ENCODE measurements at places on chromosomes 6 and 20. TPM values are rescaled to one million over a fixed set of nuclear protein-coding genes. Genes with fewer than 3 reads are reported as not detected.

Gene RNF217
- total RNA-seq, result not detected

Gene NKX2-2
- total RNA-seq, result not detected

Gene SNAP91
- not detected for total RNA-seq

Gene TREM2
- not detected for total RNA-seq

Gene DCDC2
- not detected for total RNA-seq

Gene MEP1A
- not detected for total RNA-seq

Gene UQCC2
- total RNA-seq, result 16.6 TPM

Gene DHX35
- 8.4 TPM for total RNA-seq

Gene BPIFA1
- not detected for total RNA-seq

Gene LGSN
- total RNA-seq, result not detected

Data from B cell (primary cell).